ENCODE measurements at places on chromosomes 16 and 17. TPM values are rescaled to one million over a fixed set of nuclear protein-coding genes. Genes with fewer than 3 reads are reported as not detected.

- ATAC-seq, result no peak
Observed at GRCh38 chr16:89191901-89192185, 8.5 kb downstream of the SLC22A31 start.

DNA sequence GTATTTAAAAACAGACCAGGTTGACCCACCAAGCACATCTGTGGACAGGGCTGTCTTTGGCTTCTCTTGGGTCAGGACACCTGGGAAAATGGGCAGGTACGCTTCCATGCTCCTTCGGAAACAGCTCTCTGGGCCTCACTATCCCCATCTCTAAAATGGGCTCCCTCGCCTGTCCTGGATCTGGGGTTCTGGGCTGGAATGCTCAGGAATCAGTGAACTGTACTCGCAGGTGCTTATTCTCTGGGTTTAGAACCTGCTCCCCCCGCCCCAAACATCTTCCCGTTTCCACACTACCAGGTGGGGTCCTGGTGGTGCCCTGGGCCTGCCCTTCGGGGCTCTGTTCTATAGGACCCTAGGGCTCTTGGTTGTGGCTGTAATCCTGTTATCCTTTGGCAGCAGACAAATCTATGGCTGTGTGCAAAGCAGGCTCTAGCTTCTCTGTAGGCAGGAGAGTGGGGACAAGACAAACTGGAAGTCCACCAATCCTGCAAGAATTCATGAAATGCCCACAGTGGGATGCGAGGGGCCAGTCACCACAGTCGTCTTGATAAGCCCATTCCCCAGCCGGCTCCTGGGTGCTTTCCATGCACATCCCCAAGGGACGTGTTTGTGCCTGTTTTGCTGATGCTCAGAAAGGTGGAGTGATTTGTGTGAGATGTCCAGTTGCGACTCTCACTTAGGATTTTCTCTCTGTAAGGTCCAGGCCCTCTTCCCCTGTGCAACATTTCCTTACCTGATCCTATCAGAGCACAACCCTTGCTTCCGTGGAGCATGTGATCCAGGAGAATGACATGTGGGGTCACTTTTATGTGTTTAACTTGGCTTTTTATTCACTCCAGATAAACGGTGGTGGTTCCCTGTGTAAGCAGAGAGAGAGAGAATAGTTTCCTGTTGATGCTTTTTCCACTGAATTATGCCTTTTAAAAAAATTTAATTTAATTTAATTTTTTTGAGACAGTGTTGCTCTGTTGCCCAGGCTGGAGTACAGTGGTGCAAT is 37.2 kb downstream of the HAPSTR1 start:
- no peak for ATAC-seq

DNA sequence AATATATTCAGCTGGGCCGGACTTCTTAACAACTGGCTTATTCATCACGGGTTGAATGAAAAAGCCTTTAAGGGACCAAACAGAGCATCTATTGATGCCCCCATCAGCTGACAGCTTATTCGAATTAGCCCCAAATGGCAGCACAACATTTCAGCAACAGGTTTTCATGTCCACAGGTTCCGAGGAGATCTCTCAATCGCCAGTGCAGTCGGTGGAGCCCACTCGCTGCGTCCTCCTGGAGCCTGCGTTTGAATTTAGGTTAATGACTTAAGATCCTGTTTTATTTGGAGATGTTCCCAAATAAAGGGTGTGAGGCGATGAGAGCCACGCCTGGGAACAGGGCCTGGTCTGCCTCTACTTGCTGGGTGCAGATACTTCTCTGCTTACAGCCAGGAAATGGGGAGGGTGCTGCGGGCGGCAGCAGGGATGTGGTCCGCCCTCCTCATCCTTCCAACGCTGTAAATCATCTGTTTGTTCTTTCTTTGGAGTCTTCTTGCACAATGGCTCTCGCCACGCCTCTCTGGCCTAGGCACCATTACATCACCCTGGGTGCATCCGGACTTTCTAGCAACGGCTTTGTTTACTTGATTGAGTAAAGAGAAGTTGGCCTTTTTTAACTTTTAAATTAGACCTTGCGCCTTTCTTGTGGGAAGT is 22.6 kb downstream of the NDE1 start:
- peak; percentile 98 for ATAC-seq

C17orf58 gene
- total RNA-seq, result 17.8 TPM

- ATAC-seq, result no peak
Observed at GRCh38 chr17:66098040-66098439, 93.9 kb downstream of the CEP112 start.

GRCh38 chr17:48391444-48391843 is 38.6 kb downstream of the SKAP1 start:
- ATAC-seq, result no peak

GRCh38 chr16:88701581-88702370 is 4.4 kb downstream of the RNF166 start:
- ATAC-seq, result no peak

DNA sequence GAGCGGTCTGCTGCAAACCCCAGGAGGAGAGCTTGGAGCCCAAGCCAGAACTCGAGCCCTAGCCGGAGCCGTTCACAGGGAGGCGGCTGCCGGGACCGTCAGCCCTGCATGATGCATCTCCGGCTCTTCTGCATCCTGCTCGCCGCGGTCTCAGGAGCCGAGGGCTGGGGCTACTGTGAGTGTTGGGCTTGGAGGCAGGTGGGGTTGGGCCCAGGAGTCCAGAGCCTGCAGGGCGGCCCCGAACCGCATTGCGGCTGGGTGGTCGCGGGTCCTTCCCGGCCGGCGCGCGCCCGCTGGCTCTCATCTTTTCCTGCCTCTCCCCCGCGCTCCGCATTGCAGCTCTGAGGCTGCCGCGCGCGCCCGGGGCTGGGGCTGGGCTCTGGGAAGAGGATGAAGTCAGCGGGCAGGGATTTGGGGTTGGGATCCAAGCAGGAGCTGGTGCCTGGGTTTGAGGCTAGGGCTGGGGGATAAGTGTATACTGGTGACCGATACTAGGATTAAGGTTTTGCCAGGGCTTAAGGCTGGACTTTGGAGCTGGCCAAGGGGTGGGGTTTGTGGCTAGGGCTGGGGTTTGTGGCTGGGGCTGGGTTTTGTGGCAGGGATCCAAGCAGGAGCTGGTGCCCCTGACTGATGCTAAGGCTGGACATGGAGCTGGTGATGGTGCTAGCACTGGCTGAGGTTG is 532 bp downstream of the CNTNAP1 start:
- ATAC-seq, result no peak

MYH1 gene
- 0.15 TPM for total RNA-seq

- no peak for ATAC-seq
Observed at GRCh38 chr17:75799402-75799801, 14.8 kb downstream of the UNK start.

CFAP52 gene
- 4.2 TPM for total RNA-seq

- ATAC-seq, result no peak
Observed at GRCh38 chr16:23156946-23157460, 7.8 kb upstream of the USP31 start.

DNA sequence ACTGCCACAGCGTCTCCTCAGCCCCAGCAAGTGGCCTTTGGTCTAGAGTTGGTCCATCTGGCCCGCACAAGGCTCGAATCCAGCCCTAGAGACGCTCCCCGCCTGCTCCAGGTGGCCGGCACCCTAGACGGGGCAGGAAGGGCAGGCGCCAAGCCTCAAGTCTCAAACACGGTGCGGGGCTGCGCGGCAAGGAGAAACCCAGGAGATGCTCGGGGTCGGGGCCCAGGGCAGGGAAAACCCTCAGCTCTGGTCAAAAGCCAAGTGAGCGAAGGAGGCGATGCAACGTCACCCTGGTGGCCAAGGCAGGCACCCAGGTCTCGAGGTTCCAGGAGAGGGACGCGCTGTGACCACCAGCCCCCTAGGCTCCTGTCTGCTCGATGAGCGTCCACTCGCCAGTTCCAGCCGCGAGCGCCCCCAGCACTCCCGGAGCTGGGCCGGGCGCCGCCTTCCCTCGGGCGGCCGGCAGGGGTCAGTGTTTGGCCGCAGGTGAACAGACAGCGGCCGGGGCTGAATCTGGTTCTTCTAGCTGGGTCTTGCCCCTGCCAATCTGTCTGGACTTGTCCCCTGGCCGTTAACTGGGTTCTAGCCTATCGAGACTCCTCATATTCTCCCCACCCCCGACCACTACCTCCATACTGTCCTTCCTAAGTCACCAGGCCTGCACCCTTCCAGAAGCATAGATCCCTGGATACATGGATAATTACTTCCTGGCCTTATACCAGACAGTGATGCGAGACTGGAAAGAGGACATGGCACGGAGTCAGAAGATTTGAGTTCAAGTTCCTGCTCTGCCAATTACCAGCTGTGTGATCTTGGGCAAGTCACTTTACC is 44.0 kb downstream of the PRAC1 start:
- peak; percentile 62 for ATAC-seq

CDRT15 gene
- total RNA-seq, result not detected

DNA sequence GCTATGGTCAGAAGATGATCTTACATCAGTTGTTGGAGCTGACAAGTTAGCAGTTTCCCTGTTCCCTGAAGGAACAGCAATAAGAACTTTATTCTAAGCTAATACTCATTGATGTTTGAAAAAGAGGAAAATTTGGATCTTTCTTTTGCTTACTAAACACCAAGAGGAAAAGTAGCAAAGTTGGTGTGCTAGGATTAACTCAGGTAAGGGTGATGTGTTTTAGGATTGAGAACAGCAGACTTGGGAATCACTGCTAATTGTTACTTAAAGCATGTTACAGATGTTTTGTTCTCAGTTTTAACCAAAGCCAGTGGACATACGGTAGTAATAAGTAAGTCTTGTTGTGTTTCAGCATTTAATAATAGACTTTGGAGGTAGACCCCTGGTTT is 3.7 kb downstream of the SETD6 start:
- ATAC-seq, result no peak

DNA sequence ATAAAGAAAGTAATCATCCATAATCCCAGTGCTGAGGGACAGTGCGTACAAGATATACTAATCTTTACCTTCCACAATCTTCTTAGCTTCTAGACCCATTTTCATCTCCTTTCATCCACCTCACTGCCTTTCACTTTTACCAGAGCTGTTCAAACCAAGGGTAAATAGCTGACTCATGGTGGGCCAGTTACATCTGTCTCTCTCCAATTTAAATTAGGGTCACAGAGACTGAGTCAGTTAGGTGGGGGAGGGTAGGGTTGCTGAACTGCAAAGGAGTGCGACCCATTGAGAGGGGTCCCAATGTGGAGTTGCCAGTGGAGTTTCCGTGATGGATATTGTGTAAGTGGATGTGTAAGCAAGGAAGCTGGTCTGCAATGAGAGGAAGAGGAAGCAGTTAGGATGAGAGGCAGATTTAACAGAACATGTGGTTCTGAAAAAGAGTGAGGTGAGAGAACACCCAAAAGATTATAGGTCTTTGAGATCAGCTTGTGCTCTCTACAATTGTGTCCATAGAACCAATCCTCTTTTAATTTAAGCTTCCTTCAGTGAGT is 83.5 kb downstream of the GP2 start:
- no peak for ATAC-seq

DNA sequence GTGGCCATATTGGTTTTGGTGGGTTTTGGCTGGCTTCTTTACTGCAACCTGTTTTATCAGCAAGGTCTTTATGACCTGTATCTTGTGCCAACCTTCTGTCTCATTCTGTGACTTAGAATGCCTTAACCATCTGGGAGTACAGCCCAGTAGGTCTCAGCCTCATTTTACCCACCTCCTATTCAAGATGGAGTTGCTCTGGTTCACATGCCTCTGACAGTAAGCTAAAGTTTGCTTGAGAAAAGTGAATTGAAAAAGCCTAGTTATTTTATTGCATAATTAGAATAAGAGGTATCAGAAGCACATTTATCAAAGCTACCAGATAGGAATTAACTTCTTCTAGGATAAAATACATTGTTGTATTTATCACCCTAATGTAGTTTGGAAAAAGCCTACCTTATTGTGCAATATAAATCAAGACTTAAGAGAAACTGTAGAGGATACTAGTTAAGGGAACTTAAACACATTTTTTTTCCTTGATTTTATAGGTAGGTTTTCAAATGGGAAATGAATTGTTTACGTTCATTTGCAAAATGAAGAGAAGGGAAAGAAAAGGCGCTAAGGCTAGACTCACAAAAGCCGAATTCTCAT is 202.3 kb upstream of the KCNJ16 start:
- no peak for ATAC-seq

- no peak for ATAC-seq
Observed at GRCh38 chr16:82936941-82937551, 310.3 kb downstream of the CDH13 start.

- ATAC-seq, result no peak
Observed at GRCh38 chr17:42119301-42119700, 1.9 kb downstream of the KAT2A start.

GRCh38 chr17:35095741-35096140 is 23.9 kb downstream of the RAD51D start:
- ATAC-seq, result no peak

KRTAP4-1 gene
- not detected for total RNA-seq

MAFG gene
- 22.7 TPM for total RNA-seq

- ATAC-seq, result no peak
Observed at GRCh38 chr16:84751241-84751640, 51.4 kb downstream of the USP10 start.

NEUROD2 gene
- not detected for total RNA-seq

DNA sequence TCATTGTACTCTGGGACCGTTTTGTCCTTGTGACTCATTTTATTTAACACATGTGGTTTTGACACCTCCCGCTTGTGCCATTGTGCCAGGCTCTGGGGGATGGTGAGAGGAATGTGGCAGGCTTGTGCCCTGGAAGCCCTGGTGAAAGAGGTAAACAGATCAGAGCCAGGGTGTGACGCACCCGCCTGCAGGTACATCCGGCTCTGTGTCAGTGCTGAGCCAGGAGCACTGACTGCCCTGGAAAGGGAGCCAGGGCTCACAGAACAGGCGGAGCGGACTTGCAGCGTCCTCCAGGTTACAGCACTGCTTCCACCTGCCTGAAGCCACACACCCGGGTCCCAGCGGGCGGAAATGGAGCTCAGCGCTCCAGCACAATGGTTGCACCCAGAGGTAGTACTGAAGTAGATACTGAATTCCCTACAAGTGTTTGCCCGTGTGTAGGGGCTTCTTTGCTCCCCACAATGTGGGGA is 30.6 kb downstream of the CDRT15 start:
- peak; percentile 45 for ATAC-seq

GRCh38 chr17:4573115-4573514 is 11.2 kb upstream of the SMTNL2 start:
- ATAC-seq, result no peak

- ATAC-seq, result no peak
Observed at GRCh38 chr17:81707725-81708646, 4.1 kb upstream of the SLC25A10 start.

ZNF778 gene
- 28.0 TPM for total RNA-seq

DNA sequence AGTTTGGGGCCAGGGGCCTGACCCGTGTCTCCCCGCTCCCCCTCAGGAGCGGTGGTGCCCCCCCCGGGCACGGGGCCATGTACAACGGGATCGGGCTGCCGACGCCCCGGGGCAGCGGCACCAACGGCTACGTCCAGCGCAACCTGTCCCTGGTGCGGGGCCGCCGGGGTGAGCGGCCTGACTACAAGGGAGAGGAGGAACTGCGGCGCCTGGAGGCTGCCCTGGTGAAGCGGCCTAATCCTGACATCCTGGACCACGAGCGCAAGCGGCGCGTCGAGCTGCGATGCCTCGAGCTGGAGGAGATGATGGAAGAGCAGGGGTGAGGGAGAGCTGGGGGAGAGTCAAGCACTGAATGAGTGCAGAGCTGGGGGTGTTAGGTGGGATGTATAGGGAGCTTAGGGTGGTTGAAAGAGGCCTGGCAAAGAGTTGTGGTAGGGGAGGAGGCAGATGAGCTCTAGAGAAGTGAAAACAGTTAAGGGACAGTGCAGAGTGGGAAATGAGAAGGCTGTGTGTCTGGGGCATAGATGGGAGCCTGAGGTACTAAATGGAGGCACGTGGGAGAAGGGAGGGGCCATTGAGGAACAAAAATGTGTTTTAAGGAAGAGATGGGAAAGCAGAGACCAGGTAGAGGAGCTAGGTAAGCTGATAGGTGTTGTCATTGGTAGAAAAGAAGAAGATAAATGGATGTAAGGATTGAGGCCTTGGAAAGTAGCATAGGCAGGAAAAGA is 4.0 kb downstream of the SRRM2 start:
- ATAC-seq, result no peak
